Glutamatergic neuron (in vitro differentiated cells): ENCODE measurements at places on chromosomes 1 and 21. TPM values are rescaled to one million over a fixed set of nuclear protein-coding genes. Genes with fewer than 3 reads are reported as not detected.

GRCh38 chr1:62725255-62725654, 37.1 kb upstream of the DOCK7 start:
- H3K36me3 ChIP-seq = no peaks in the 10 kb centered on the region
- no peak overlapping the region for H3K27ac ChIP-seq
- peaks cover 3% of the 10 kb centered on the region for H3K4me1 ChIP-seq
- no peak overlapping the region for H3K4me3 ChIP-seq
- no peak for DNase-seq

The ZBTB8B gene
- total RNA-seq = 0.44 TPM

GRCh38 chr1:119878171-119878570, 18.1 kb downstream of the ADAM30 start:
- peaks cover 4% of the 10 kb centered on the region for H3K36me3 ChIP-seq
- H3K27ac ChIP-seq = no peak overlapping the region
- H3K4me3 ChIP-seq = no peak overlapping the region
- no peaks in the 10 kb centered on the region for H3K4me1 ChIP-seq

DNA sequence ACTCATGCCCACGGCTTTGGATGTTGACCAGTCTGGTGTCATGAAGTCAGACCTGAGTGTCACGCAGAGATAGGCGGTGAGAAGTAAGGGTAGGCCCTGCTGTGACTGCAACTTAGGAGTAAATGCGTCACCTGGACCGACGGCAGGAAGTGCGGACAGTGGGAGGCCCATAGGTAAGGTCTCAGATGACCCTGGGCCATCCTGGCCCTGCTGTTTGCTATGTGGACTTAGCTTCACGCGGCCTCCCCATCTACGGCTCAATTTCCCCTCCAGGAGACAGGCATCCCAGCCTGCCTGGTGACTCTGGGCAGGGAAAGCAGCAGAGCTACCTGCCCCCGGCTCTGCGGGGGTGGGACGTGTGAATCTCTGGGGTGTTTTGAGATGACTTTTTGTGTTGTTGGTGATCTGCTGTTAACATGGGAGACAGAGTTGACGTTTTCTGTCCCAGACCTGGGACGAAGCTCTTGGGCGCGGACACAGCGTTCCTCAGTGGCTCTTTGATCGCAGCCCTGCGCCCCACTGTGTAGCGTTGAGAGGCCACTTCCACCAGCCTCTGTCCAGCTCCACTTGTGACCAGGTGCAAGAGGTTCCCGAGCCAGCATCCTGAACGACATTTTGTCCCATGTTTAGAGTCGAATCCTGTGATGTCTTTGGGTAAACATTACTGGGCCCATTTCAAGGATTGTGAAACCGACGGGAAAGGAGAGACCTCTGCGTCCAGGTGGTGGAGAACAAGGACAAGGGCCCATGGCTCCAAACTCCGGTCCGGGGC, 39.9 kb downstream of the CRYAA start:
- H3K4me3 ChIP-seq = no peak overlapping the region
- H3K27ac ChIP-seq = no peak overlapping the region
- no peaks in the 10 kb centered on the region for H3K4me1 ChIP-seq
- H3K27me3 ChIP-seq = peaks cover 5% of the 10 kb centered on the region
- H3K36me3 ChIP-seq = peaks cover 5% of the 10 kb centered on the region

DNA sequence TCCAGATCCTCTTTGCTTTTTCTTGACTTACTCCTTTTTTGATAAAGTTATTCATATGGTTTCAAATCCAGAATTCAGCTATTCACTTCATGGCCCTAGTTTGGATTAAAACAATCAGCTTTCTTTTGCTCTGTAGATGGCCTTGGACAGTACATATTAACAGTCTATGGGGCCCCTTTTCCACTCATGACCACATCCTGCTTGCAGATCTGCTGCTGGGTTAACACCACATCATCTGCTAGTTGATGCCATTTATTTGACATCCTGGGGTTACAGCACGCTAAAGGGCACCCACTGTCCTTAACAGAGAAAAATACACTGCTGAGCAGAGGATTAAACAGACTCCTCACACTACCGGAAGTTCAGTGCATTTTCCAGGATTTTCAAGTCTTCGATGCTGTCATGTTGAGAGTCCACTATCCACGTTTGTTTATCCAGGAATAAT, 941 bp upstream of the IFI16 start:
- H3K4me1 ChIP-seq = peaks cover 4% of the 10 kb centered on the region
- H3K4me3 ChIP-seq = no peak overlapping the region
- H3K27ac ChIP-seq = no peak overlapping the region
- H3K27me3 ChIP-seq = no peaks in the 10 kb centered on the region

- peaks cover 12% of the 10 kb centered on the region for H3K4me1 ChIP-seq
- peaks cover 6% of the 10 kb centered on the region for H3K27me3 ChIP-seq
- no peak for DNase-seq
- H3K4me3 ChIP-seq = no peak overlapping the region
These were observed 136.7 kb downstream of the DMRTB1 start for GRCh38 chr1:53595906-53596305.

The DNAJC28 gene
- 5.3 TPM for total RNA-seq

DNA sequence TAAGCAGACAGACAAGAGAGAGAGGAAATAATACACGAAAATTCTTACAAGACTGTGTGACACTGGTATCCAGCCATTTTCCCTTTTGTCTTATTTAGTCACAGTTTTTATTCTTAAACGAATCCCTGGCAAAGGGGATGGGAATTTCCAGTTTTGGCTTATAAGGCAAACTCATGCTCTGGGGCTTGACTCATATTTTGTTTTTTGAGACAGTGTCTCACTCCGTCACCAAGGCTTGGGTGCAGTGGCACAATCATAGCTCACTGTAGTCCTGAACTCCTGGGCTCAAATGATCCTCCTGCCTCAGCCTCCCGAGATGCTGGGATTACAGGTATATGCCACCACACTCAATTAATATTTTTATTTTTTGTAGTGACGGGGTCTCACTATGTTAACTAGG, 31.9 kb downstream of the PTGER3 start:
- no peaks in the 10 kb centered on the region for H3K4me1 ChIP-seq
- no peaks in the 10 kb centered on the region for H3K36me3 ChIP-seq
- no peak overlapping the region for H3K4me3 ChIP-seq
- no peak overlapping the region for H3K27ac ChIP-seq
- DNase-seq = no peak
- H3K27me3 ChIP-seq = no peaks in the 10 kb centered on the region

GRCh38 chr1:241999026-241999425, at the start of gene MAP1LC3C:
Gene MAP1LC3C (minus strand): TSS chr1:241999098. CDS start chr1:241999008, 90 bp downstream.
- peaks cover 3% of the 10 kb centered on the region for H3K27me3 ChIP-seq
- H3K27ac ChIP-seq = no peak within 1 kb of the TSS
- peak; percentile 32 for DNase-seq

DNA sequence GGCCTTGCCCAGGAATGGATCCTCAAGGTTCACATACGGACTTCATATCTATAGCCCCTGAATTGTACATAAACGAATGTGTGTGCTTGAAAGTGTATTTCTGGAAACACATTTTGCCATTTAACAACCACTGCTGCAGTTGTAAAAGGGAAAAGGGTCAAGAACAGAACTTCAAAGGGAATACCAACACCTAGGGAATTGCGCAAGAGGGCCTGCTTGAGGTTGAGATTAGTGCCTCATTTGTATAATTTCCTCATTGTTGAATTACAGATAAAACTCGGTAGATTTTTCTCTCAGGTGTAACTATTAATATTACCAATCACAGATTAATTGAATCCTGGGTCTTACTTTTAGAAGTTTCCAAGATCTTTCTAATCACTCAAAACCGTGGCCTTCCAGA, 6.1 kb downstream of the NCF2 start:
- peaks cover 3% of the 10 kb centered on the region for H3K27me3 ChIP-seq
- H3K27ac ChIP-seq = no peak overlapping the region
- H3K36me3 ChIP-seq = no peaks in the 10 kb centered on the region
- DNase-seq = no peak
- no peak overlapping the region for H3K4me3 ChIP-seq

DNA sequence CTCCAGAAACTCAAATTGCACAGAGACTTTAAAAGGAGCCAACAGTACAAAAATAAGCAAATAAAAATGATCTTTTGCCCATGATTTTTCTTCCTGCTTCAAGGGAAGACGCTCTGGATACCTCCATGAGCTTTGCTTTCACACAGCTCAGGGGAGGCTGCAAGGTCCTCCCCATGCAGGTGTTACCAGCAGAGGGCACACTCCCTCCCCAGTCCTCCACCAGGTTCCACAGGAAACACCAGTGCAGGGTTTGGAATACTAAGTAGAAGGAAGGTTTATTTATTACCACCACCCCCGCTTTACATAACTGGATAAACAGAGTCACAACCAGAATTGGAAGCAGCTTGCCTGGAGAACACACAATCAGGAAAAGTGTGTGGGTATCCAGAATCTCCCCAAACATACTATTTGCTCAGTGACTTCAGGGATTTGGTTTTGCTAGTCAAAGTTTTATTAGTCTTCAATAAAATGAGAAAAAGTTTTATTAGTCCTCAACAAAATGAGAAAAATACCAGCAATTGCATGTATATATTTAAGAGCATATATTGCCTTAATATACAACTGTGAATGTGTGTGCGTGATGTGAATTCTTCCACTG, 37.3 kb downstream of the HSD3B1 start:
- H3K36me3 ChIP-seq = no peaks in the 10 kb centered on the region
- H3K27me3 ChIP-seq = no peaks in the 10 kb centered on the region
- H3K27ac ChIP-seq = no peak overlapping the region
- H3K4me1 ChIP-seq = no peaks in the 10 kb centered on the region
- H3K4me3 ChIP-seq = no peak overlapping the region
- peak; percentile 37 for DNase-seq

DNA sequence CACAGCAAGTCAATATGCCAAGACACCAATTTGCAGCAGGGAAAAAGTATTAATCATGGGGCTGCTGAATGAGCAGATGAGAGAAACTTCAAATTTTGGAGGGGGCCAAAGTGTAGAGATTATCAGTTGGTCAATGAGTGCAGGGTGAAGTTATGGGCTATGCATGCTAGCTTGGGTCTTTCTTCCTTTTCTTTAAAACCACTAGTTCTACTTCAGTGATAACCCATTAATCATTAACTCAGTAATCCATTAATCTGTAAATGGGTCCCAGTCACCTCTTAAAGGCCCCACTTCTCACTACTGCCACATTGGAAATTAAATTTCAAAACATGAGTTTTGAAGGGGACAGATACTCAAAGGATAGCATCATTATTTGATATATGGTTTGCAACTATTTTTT, 688.6 kb upstream of the ADGRL4 start:
- H3K4me3 ChIP-seq = no peak overlapping the region
- no peak overlapping the region for H3K27ac ChIP-seq
- H3K4me1 ChIP-seq = no peaks in the 10 kb centered on the region
- no peaks in the 10 kb centered on the region for H3K27me3 ChIP-seq

DNA sequence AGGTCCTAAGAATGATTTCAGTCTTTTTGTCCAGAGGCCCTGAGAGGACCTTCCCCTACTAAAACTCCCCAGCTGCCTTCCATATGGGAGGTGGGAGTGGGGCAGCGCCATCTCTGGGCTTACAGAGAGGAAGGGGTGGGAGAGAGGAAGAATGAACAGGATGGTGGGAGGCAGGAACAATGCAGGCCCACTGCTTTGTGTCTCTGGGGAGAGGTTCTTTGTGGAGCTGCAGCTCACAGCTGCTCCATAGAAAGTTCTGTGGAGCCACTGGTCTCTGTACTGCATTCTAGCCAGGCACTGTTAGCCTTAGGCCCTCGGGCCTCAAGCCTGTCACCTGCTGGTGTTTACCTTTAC, 43.6 kb upstream of the A3GALT2 start:
- peaks cover 24% of the 10 kb centered on the region for H3K27me3 ChIP-seq
- peaks cover 74% of the 10 kb centered on the region for H3K4me1 ChIP-seq
- peaks cover 4% of the 10 kb centered on the region for H3K36me3 ChIP-seq
- H3K4me3 ChIP-seq = peak overlapping the region; percentile 88

The GLUL gene
- total RNA-seq = 312 TPM

- H3K36me3 ChIP-seq = peaks cover 10% of the 10 kb centered on the region
- H3K27me3 ChIP-seq = peaks cover 3% of the 10 kb centered on the region
- H3K4me1 ChIP-seq = peaks cover 2% of the 10 kb centered on the region
These were observed 7.3 kb downstream of the BOLA1 start for GRCh38 chr1:149906570-149907075.

The SLC19A1 gene
- total RNA-seq = 53.3 TPM

DNA sequence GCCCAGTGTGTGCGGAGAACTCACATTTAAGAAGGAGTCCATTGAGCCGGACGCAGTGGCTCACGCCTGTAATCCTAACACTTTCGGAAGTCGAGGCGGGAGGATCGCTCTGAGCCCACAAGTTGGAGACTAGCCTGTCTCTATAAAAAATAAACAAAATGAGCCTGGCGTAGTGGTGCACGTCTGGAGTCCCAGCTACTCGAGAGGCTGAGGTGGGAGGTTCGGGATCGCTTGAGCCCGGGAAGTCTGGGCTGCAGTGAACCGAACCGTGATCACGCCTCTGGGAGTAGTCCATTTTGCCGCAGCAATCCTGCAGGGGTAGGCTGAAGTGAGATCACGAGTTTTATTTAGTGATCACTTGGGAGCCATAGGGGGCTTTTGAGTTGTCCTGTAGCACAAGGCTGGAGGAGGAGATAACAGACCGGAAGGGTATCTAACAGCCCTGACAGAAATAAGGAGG, 497 bp upstream of the FUCA1 start:
- no peaks in the 10 kb centered on the region for H3K36me3 ChIP-seq
- H3K27me3 ChIP-seq = peaks cover 8% of the 10 kb centered on the region
- peak overlapping the region; percentile 75 for H3K4me3 ChIP-seq
- no peak for DNase-seq
- no peaks in the 10 kb centered on the region for H3K4me1 ChIP-seq

GRCh38 chr1:6241887-6242740, 1.9 kb upstream of the HES3 start:
- peaks cover 8% of the 10 kb centered on the region for H3K4me1 ChIP-seq
- no peaks in the 10 kb centered on the region for H3K36me3 ChIP-seq
- H3K27me3 ChIP-seq = peaks cover 14% of the 10 kb centered on the region
- peak overlapping the region; percentile 81 for H3K4me3 ChIP-seq
- no peak overlapping the region for H3K27ac ChIP-seq

DNA sequence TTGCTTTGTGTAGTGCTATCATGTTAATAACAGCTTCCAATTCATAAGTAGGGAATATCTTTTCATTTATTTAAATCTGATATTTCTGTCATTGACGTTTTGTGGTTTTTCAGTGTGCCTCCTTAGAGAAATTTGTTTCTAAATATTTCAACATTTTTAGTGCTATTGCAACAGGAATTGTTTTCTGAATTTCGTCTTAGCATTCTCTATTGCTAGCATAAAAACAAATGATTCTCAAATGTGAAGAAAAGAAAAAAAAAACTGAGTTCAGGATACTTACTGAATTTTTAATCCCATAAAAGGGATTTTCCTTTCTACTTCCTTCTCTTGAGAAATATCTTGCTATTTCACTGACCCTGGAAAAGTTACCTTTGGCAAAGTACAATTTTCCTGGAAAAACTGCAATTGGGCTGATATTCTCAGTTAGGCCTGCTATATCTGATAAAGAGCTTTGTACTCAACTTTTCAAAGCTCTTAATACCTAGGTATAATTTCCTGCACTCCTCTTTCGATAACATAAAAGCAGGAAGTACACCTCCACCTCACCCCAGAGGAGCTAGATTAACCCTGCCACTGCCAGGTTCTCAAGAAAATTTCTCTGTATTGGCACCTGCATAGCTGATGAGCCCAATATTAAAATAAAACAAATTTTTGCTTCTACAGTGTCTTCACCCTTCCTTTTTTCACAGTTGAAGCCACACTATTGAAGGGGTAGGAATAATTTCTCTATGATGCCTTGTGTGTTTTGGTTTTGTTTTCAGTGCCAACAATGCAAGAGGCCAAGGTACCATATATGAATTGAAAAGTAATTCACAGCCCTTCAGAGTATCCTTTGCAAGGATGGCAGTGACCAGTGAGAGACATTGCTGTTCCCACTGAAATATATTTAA, 35.6 kb downstream of the PTPN14 start:
- no peak overlapping the region for H3K27ac ChIP-seq
- no peak for DNase-seq
- peaks cover 18% of the 10 kb centered on the region for H3K4me1 ChIP-seq
- H3K4me3 ChIP-seq = no peak overlapping the region
- peaks cover 4% of the 10 kb centered on the region for H3K36me3 ChIP-seq

GRCh38 chr21:15212206-15212605, 147.4 kb upstream of the NRIP1 start:
- no peak for DNase-seq
- H3K4me3 ChIP-seq = no peak overlapping the region
- no peak overlapping the region for H3K27ac ChIP-seq
- peaks cover 4% of the 10 kb centered on the region for H3K27me3 ChIP-seq
- no peaks in the 10 kb centered on the region for H3K4me1 ChIP-seq
